Activated CD8-positive, alpha-beta memory T cell treated with anti-CD3 and anti-CD28 coated beads for 24 hours (primary cell): ENCODE measurements at places on chromosomes 6 and 20.

- DNase-seq, result no peak
Observed at GRCh38 chr6:34934516-34934915, 45.5 kb downstream of the ANKS1A start.

- no peak for DNase-seq
Observed at GRCh38 chr6:156933201-156934068, 156.3 kb downstream of the ARID1B start.

DNA sequence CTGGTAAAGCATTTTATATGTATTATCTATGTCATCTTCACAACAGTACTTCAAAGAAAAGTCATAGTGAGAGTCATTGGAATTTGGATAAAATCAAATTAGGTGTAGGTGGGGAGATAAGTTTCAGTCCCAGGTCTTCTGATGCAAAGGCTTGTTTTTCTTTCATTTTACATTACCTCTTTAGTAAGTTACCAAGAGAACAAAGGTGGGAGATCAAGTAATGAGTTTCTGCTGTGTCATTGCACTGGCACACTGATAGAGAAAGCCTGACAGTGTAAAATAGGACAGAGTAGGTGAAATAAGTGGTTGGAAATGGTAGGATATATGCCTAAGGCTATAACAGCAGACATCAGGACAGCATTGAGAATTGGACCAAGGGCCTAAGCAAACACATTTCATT, 250.4 kb downstream of the NKAIN2 start:
- DNase-seq, result no peak

DNA sequence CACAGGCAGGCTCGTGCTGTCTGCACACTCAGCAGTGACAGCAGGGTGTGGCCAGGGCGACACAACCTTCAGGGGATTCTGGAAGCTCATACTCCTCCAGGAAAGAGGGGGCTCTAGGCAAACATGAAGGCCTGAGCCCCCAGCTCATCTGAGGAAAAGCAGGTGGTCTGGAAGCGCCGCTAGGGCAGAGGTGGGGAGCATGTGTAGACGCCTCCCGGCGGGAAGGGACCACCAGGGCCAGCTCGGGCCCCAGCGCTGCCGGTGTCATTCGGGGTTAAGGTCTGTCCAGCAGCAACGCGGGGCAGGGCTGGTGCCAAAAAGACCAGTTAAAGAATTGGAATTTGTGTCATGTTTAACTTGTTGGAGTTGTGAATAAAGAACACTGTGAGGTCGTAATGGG, 39.3 kb upstream of the SYNJ2 start:
- no peak for DNase-seq

DNA sequence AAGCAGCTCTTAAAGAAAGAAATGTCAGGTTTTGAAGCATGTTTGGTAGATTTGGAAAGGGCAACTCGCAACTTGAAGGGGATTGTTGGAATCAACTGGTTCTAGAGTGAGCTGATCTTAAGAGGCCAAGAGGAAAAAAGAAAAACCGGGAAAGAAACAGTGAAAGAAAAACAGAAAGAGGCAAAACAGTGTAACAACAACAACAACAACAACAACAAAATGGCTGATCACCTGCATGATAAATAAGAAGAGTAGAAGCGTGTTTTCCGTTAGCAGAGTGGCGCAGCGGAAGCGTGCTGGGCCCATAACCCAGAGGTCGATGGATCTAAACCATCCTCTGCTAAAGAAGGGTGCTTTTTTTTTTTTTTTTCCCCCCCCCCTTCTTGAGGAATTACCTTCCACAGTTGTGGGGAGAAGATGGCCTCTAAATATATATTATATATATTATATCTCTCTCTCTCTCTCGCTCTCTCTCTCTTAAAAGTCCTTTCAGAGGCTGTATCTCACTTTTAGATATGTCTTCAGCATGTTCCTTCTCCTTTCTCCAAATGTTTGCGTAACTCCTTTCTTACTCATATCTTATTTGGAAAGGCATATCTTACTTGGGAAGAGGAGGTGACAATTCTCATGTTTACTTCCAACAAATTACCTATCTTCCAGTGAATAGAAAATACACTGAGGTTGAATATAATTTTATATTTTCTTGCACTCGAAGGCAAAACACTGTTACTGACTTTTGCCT, 134.4 kb downstream of the OR2B2 start:
- DNase-seq, result no peak

DNA sequence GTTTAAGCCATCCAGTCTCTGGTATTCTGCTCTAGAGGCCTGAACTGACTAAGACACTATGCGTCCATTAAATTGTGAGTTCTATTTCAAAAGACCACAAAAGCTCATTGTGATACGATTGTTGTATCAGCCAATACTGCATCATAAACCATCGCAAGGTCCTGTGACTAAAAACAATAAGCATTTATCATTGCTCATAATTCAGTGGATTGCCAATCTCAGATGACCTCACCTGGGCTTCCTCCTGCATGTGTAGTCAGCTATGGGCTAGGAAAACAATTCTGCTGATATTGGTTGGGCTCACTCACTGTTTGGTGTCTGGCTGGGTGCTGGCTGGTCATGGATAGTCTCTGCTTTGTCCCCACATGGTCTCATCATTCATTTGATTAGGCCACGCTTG, 592.7 kb upstream of the BTBD3 start:
- DNase-seq, result no peak

GRCh38 chr20:38156888-38157634, 8.0 kb downstream of the TGM2 start:
- no peak for DNase-seq

DNA sequence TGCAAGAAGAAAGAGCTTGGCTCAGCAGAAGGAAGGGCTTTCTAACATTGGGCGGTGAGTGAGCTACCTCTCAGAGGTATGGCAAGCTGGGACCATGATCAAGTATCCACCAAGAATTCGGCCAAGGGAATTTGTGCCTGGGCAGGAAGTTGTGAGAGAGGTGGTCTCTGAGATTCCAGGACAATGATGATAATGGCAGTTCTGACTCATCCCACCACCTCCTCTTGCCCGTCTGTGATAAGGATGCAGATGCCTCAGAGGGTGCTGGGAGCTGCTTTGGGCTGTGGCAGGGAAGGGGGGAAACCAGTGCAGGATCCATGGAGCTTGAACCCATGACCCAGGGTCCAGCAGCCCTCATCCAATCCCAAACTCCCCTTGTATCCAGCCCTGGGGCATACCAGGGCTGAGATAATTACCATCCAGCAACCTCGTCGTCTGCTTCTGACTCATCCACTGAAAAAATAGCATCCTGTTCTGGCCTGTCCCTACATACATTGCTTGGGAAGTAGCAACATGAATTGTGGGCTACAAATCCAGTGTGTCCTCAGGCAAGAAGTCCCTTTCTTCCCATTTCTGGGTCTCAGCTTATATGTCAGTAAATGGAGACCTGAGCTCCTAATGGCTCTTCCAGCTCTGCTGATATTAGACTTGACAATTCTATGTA, 5.9 kb downstream of the TGM6 start:
- DNase-seq, result no peak

DNA sequence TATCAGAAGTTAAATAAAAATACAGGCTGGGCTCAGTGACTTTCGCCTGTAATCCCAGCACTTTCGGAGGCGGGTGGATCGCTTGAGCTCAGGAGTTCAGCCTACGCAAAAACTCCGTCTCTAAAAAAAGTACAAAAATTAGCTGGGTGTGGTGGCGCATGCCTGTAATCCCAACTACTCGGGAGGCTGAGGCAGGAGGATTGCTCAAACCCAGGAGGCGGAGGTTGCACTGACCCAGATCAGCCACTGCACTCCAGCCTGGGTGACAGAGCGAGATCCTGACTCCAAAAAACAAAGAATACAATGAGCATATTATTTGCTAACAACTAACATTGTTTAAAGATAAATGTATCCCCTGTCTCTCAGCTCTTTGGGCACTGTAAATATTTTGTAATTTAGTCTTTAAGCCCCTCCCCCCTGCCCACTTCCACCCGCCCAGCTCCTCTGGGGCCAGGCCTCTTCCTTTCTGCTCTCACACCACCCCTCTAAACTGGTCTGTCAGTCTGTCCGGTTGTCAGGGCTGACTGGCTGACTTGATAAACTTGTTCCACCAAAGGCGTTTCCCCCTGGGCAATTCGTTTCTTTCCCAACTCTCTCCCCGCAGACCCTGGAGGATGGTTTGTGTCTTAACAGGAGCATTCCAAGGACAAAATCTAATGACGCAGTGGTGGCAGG, 62.4 kb upstream of the QKI start:
- no peak for DNase-seq

GRCh38 chr20:18740726-18741125, 72.9 kb upstream of the SCP2D1 start:
- no peak for DNase-seq

- DNase-seq, result no peak
Observed at GRCh38 chr6:111559188-111560097, 46.2 kb downstream of the TRAF3IP2 start.

DNA sequence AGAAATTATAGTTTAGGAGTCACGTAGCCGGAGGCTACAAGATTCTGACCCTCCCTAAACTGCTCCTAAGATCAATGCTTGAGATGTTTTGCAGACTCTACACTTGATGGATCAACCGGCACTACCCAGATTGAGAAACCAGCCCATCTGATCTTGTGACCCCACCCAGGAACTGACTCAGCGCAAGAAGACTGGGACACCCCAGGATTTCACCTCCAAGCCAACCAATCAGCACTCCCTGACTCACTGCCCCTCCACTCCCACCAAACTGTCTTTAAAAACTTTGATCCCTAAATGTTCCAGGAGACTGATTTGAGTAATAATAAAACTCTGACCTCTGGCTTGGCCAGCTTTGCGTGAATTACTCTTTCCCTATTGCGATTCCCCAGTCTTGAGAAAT, 99.8 kb downstream of the OPRM1 start:
- no peak for DNase-seq

- DNase-seq, result no peak
Observed at GRCh38 chr6:43579171-43579570, 3.2 kb downstream of the POLH start.

DNA sequence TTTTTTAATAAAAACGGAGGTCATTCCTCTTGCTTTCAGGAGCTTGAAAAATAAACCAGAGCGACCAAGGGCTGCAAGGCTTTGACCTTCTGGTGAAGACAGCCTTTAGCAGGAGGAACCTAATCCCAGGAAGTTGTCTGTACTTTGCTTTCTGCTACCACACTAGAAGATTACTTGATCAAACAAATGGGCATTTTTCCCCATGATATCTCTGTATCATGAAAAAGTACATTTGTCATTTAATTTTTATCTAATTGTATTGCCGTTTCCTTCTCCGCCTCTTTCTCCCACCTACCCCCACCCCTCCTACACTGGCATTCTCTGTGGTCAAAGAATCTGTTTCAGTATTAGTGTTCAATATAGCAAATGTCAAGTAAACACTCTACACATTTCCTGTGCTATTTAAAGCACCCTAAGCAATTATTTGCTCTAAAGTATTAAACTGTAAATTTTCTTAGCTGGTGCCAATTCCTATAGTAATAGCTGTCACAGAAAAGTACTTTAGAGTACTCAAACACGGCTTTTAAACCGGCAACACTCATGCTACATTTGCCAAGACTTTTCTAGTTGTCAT, 29.7 kb downstream of the ATXN1 start:
- no peak for DNase-seq

DNA sequence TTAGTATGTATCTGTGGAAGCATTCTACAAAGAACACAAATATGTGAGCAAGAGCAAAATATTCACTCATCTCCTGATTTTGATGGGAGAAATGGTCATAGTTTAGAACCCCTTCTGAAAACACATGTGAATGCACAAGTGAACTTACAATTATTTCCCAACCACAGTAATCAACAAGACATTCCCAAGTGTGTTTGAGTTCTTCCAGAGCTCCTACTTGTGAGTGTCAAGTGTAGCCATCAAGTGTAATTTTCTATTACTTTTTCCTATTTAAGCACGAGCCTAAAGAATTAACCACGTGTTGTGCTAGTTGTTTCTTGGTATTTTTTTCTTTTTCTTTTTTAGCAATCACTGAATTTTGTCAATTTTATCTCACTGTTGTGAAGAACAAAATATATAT, 402.3 kb downstream of the NKAIN2 start:
- DNase-seq, result no peak

DNA sequence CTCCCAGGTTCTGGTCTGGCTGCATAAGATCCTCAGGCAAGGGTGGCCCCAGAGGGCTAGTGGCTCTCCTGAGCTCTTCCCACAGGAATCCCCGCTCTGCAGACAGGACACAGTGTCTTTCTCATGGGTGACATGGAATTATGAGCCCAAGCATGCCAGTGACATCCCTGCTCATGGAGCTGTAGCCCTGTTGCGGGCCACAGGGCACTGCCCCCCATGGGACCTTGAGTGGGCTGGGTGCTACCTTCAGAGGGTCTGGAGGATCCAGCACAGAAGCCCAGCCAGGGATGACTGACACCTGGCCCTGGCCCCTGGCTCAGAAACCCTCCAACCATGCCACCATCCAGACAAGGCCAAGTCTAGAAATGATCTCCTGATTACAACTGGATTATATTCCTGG, 657.5 kb upstream of the DEFB115 start:
- no peak for DNase-seq

DNA sequence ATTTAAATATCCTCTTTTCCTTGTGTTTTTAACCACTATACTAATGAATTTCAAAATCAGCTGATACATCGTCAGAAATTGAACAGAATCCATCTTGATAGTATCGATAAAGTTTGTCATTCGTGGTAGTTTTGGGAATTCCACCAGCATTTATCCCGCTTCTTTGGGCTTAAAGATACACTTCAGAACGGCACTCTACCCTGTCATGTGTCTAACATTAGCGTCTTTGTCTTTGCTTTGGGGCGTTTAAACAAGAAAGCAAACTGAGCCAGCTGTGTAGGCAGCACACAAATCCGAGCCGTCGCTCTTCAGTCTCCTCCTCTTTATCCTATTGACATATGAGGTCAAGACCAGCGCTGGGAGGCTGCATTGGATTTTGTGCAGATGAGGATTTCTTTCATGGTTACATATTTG, 27.5 kb upstream of the NHSL1 start:
- no peak for DNase-seq

DNA sequence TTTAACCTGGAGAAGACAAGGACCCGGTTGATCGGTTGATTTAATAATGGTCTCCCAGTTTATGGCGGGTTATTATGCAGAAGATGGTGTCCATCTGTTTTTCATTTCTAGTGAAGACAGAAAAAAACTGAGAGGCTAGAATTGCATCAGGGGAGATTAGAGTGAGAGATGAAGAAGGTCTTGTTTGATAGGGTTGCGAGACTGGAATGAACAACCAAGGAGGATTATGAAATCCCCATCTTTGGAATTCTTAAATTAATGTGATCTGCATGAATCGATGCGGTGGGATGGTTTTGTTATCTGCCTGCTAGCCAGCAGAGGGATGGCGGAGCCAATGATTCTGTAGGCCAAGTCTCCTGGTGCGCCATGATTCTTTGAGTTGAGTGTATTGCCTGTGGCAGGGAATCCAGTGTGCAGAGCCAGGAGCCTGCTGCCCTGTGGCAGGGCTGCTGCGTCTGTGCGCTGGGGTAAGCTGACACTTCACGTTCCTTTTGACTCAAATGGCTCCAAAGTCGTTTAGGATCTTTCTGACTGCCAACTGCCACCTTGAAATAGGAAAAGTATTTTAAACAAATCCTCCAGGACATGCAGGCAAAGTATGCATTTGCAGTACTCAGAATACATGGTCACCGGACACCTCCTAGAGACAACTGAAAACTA, 200.1 kb downstream of the CLIC5 start:
- no peak for DNase-seq
